HCT116 (cell line): ENCODE measurements at places on chromosomes 5 and 9.

DNA sequence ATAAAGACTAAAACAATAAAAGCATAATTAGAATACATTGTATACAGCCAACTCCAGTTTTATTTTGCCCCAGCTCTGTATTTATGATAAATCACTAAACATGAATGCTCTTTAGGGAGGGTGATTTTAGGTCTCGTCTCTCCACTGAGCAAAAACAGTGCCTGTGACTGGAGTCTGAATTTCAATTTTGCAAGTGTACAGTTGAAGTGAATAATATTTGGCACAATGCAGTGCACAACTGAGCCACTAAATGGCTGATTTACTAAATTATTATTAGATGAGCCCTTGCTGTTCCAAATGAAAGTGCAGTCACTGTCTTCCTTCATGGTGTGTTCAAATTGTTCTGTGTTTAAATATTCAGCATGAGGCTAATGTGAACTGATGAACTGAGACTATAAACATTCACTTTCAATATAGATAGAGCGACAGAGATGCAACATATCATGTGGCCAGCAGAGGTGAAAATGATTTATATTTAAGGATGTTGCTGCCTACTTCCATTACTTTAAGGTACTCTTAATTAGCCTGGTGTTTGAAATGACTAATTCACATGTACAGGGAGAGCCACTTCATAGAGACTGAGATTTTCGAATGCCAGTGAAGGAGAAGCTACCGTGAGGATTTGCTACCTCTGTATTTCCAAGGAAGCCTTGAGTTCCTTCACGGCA lies 375.1 kb downstream of the EBF1 start:
- no peak overlapping the region for H3K27ac ChIP-seq
- peaks cover 25% of the 10 kb centered on the region for H3K27me3 ChIP-seq
- no peaks in the 10 kb centered on the region for H3K4me1 ChIP-seq
- H3K4me3 ChIP-seq: no peak overlapping the region
- no peak for DNase-seq

DNA sequence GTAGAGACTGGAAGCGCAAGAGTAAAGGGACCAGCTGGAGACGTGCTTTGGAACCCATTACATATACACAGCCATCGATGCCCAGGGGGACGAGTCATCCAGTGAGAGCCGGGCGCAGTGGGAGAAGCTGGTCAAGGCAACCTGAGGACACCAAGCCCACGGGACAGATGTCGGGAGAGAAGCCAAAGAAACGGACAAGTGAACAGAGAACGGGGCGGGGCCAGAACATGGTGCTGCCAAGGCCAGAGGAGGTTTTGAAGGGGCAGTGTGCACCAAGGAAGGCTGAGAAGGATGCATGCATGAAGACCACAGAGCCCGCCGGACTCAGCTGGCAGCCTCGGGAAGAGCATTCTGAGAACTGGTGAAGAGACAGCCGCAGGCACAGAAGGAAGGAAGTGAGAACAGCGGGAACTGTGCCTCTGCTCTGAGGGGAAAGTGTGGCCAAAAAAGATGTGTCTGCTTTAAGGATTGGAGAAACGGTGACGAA lies 20.3 kb downstream of the CAMSAP1 start:
- no peaks in the 10 kb centered on the region for H3K27me3 ChIP-seq
- no peaks in the 10 kb centered on the region for H3K36me3 ChIP-seq
- DNase-seq: no peak
- H3K4me3 ChIP-seq: no peak overlapping the region

DNA sequence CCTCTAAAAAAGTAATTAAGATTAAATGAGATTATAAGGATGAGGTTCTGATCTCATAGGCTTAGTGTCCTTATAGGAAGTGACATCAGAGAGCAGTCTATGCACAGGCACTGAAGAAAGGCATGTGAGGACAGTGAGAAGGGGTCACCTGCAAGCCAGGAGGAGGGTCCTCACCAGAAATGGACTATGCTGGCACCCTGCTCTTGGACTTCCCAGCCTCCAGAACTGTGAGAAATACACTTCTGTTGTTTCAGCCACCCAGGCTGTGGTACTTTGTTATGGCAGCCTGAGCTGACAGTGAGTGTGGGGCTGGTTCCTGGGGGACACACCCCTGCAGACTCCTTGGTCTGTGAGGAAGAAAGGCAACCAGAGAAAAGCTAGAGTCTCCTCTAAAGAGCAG lies 34.7 kb upstream of the IL6ST start:
- H3K27ac ChIP-seq: no peak overlapping the region
- no peak for DNase-seq
- H3K4me3 ChIP-seq: no peak overlapping the region
- H3K4me1 ChIP-seq: no peaks in the 10 kb centered on the region
- no peaks in the 10 kb centered on the region for H3K27me3 ChIP-seq

GRCh38 chr9:109771796-109772531 lies 8.0 kb upstream of the PALM2AKAP2 start:
- H3K27me3 ChIP-seq: peaks cover 62% of the 10 kb centered on the region
- no peak for DNase-seq
- H3K27ac ChIP-seq: no peak overlapping the region
- H3K4me1 ChIP-seq: no peaks in the 10 kb centered on the region
- no peak overlapping the region for H3K4me3 ChIP-seq

DNA sequence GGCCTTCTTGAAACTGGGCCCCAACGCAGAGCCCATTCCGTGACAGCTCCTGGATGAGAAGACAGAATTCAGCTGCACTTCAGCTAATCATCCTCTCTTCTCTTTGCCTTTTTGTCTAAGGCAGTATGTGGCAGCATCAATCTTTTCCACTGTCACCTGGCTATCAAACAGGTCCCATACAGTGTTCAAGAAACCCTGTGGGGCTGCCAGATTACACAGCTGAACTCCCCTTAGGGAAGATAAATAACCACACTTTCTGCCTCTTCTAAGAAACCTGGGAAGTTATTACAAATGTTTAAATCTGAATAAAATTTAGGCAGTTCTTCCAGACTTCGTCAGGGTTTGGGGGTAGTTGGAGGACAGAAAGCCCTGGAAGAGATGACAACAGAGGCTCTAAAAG lies 61.0 kb downstream of the SPEF2 start:
- H3K4me3 ChIP-seq: no peak overlapping the region
- H3K27me3 ChIP-seq: no peaks in the 10 kb centered on the region
- no peaks in the 10 kb centered on the region for H3K36me3 ChIP-seq
- no peaks in the 10 kb centered on the region for H3K4me1 ChIP-seq
- no peak overlapping the region for H3K27ac ChIP-seq

DNA sequence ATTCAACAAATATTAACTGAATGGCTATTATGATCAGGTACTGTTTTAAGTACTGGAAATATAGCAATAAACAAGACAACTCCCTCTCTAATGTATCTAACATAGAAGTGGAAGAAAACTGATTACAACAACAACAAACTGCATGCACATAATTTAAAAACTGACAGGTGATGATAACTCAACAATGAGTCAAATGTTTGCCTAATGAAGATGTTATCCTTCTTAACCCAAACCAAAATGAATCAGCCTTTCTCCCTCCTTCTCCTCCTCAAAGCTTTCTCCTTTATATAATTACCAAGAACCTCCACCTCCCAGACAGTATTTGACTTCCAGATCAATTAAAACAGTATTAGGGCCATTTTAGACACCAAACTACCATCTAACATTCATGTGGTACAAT lies 49.3 kb downstream of the RICTOR start:
- no peak overlapping the region for H3K4me3 ChIP-seq
- no peak for DNase-seq
- H3K27ac ChIP-seq: no peak overlapping the region
- no peaks in the 10 kb centered on the region for H3K36me3 ChIP-seq
- no peaks in the 10 kb centered on the region for H3K27me3 ChIP-seq
- peaks cover 8% of the 10 kb centered on the region; the same call in 1 of the 2 replicates for H3K4me1 ChIP-seq

GRCh38 chr9:110700953-110701352 lies 32.4 kb downstream of the MUSK start:
- H3K36me3 ChIP-seq: no peaks in the 10 kb centered on the region
- H3K4me1 ChIP-seq: peaks cover 12% of the 10 kb centered on the region
- no peak for DNase-seq
- H3K27me3 ChIP-seq: no peaks in the 10 kb centered on the region
- no peak overlapping the region for H3K27ac ChIP-seq
- H3K4me3 ChIP-seq: no peak overlapping the region

DNA sequence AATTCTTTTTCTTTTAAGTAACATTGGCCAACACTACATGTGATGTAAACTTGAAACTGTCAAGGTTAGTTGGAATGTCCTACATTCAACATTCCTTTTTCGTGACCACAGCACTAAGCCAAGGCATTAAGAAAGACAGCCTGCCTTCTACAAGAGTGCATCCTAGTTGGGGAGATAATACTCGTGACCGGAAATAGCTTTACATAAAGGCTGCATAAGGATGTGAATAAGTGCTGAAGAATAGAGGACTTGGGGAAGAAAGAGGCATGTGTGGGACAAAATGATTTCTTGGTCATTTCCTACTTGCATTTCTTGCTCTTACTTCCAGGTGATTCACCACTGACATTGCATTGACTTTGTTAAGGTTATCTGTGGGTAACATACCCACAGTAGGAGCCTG lies 282.0 kb downstream of the DMRT2 start:
- no peak overlapping the region for H3K27ac ChIP-seq
- H3K27me3 ChIP-seq: no peaks in the 10 kb centered on the region
- H3K36me3 ChIP-seq: no peaks in the 10 kb centered on the region
- H3K4me3 ChIP-seq: no peak overlapping the region
- H3K4me1 ChIP-seq: no peaks in the 10 kb centered on the region

GRCh38 chr5:134506054-134507039 lies 19.1 kb upstream of the JADE2 start:
- peak overlapping the region; percentile 66 for H3K27ac ChIP-seq
- peak overlapping the region; percentile 46 for H3K4me3 ChIP-seq
- H3K36me3 ChIP-seq: no peaks in the 10 kb centered on the region
- DNase-seq: peak; percentile 66
- H3K4me1 ChIP-seq: peaks cover 99% of the 10 kb centered on the region

DNA sequence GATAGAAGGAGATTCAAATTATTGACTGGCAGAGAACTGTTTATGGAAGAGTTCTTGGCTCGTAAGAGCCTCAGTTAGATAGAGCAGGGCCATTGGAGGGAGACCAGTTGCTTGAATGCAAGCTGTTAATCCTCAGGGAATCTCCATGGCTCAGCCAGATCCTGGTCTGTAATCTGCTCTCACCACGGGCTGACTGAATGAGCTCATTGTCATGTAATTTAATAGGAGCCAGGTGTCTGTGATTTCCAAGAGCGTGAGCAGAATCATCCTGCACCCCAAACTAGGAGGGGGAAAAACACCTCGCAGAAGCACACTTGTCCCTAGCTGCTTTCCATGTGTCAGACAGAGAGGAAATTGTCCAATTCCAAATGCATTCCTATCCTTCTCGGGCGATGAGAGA lies 19.1 kb upstream of the KCNMB1 start:
- H3K36me3 ChIP-seq: no peaks in the 10 kb centered on the region
- no peaks in the 10 kb centered on the region for H3K4me1 ChIP-seq
- peaks cover 20% of the 10 kb centered on the region for H3K27me3 ChIP-seq
- DNase-seq: no peak

GRCh38 chr5:11483630-11484029 lies 420.6 kb downstream of the CTNND2 start:
- no peak for DNase-seq
- H3K27ac ChIP-seq: no peak overlapping the region
- no peaks in the 10 kb centered on the region for H3K4me1 ChIP-seq
- no peaks in the 10 kb centered on the region for H3K27me3 ChIP-seq
- H3K4me3 ChIP-seq: no peak overlapping the region

GRCh38 chr5:74355041-74355824 lies 285.3 kb downstream of the ENC1 start:
- H3K4me3 ChIP-seq: no peak overlapping the region
- H3K36me3 ChIP-seq: no peaks in the 10 kb centered on the region
- H3K27ac ChIP-seq: no peak overlapping the region
- DNase-seq: no peak

DNA sequence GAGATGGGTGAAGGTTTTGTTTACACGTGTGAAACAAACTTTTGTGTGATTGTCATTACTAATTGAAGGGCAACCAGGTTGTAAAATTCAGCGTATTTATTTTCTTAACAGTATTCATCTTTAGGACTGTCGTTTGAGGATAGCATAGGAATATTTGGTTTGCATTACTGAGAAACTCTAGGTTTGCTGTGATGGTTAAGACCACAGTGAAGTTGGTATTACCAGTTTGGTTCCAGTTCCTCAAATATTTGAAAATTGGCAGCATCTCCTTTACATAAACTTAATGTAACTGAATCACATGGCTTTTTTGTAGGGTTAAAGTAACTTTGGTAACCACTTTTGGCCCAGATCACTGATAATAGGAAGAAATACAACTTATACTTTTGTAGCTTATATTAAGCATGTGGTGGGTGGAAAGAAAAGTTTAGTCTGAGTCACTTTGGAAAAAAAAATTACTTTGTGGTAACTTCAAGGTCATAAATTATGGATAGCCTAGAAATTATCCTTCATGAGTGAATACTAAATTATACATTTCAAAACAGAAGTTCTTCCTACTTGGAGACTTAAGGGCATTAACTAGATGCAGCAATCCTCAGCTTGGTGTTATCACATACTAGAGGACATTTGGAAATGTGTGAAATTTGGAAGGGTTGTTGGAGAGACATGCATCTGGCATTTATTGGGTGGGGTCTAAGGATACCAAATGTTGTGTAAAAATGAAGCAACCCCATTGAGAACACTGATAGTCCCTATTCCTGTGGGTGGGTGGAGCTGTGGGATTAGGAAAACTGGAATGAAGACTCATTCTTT lies 33.9 kb downstream of the G3BP1 start:
- no peak for DNase-seq
- no peaks in the 10 kb centered on the region for H3K4me1 ChIP-seq
- no peaks in the 10 kb centered on the region for H3K27me3 ChIP-seq
- H3K36me3 ChIP-seq: peaks cover 59% of the 10 kb centered on the region
- H3K27ac ChIP-seq: no peak overlapping the region
- no peak overlapping the region for H3K4me3 ChIP-seq
